RPMI7951 (cell line): ENCODE measurements at places on chromosomes 16 and 17. TPM values are rescaled to one million over a fixed set of nuclear protein-coding genes. Genes with fewer than 3 reads are reported as not detected.

The CPHXL2 gene
- total RNA-seq: not detected in 2 replicates

The CCR7 gene
- not detected in 2 replicates for total RNA-seq

The CNGB1 gene
- not detected in 2 replicates for total RNA-seq

The GINS2 gene
- total RNA-seq: 28.5 and 34.2 TPM in 2 replicates

The MYOCD gene
- not detected in 2 replicates for total RNA-seq

The RAB11FIP3 gene
- total RNA-seq: 6.5 and 10.1 TPM in 2 replicates

The C16orf89 gene
- not detected in 2 replicates for total RNA-seq

The ZDHHC1 gene
- 1.4 and 2.0 TPM in 2 replicates for total RNA-seq

The SLC12A3 gene
- not detected in 2 replicates for total RNA-seq

The CALB2 gene
- total RNA-seq: 1.2 and 3.2 TPM in 2 replicates

The DPEP3 gene
- total RNA-seq: not detected in 2 replicates

The MMD gene
- total RNA-seq: 59.8 and 73.4 TPM in 2 replicates

The ADAP2 gene
- 0.20 TPM in 1 of 2 replicates, not detected in the other for total RNA-seq

The SNAI3 gene
- total RNA-seq: not detected in 2 replicates

The TNFSF13 gene
- total RNA-seq: 0.10 and 0.60 TPM in 2 replicates

The CDH5 gene
- total RNA-seq: under 0.01 TPM in 1 of 2 replicates, not detected in the other

The PDIA2 gene
- 0.84 TPM in 1 of 2 replicates, not detected in the other for total RNA-seq

The TNFRSF17 gene
- total RNA-seq: 0.48 TPM in 1 of 2 replicates, not detected in the other

The SEZ6 gene
- total RNA-seq: not detected in 2 replicates

The PIK3R5 gene
- total RNA-seq: 0.24 and 0.88 TPM in 2 replicates

The IL17C gene
- total RNA-seq: not detected in 2 replicates
